T-cell (primary cell): ENCODE measurements at places on chromosomes 2 and 18. TPM values are rescaled to one million over a fixed set of nuclear protein-coding genes. Genes with fewer than 3 reads are reported as not detected.

The KIF5C gene
- total RNA-seq: 17.0 TPM

The SALL3 gene
- not detected for total RNA-seq

The GALR1 gene
- total RNA-seq: not detected

The DSC2 gene
- not detected for total RNA-seq

GRCh38 chr2:43196768-43197587 is 29.4 kb downstream of the ZFP36L2 start:
- peaks cover 32% of the 10 kb centered on the region for H3K4me1 ChIP-seq
- peak overlapping the region; percentile 42 for H3K27ac ChIP-seq
- no peak for DNase-seq
- no peaks in the 10 kb centered on the region for H3K36me3 ChIP-seq
- no peaks in the 10 kb centered on the region for H3K27me3 ChIP-seq

GRCh38 chr2:158741625-158742024 is 53.5 kb upstream of the DAPL1 start:
- no peak for DNase-seq
- no peaks in the 10 kb centered on the region for H3K36me3 ChIP-seq
- H3K27me3 ChIP-seq: no peaks in the 10 kb centered on the region

DNA sequence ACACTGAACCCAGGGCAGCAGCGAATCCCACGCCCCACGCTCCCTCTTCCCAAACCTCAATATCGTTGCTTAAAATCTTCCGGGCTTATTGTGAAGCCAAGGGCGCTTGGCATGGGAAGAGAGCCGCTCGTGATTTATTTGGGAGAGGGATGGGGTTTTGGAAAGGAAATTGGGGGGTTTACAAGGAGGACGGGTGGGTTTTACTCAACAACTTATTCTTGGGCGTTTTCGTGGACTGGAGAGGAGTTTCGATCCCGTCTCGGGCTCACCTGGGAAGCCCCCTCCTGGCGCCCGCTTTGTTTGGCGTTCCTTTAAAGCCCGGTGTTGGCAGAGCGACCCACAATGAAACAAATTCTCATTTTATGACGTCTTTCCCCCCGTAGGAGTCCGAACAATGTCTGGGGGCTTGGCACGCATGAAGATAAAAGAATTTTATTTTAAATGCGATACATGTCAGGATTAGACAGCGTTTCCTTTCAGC is 135.3 kb downstream of the INSIG2 start:
- peaks cover 9% of the 10 kb centered on the region for H3K4me1 ChIP-seq
- peak overlapping the region; percentile 62 for H3K27ac ChIP-seq
- peak overlapping the region; percentile 60 for H3K4me3 ChIP-seq

- no peaks in the 10 kb centered on the region for H3K36me3 ChIP-seq
- DNase-seq: no peak
- no peak overlapping the region for H3K27ac ChIP-seq
- peaks cover 22% of the 10 kb centered on the region for H3K4me1 ChIP-seq
- H3K27me3 ChIP-seq: peaks cover 69% of the 10 kb centered on the region
These were observed 55.6 kb downstream of the FAM168B start for GRCh38 chr2:131037398-131038257.

- DNase-seq: no peak
- H3K36me3 ChIP-seq: no peaks in the 10 kb centered on the region
- H3K27me3 ChIP-seq: no peaks in the 10 kb centered on the region
- H3K4me1 ChIP-seq: peaks cover 44% of the 10 kb centered on the region
These were observed 68.9 kb downstream of the PLCL1 start for GRCh38 chr2:197873293-197873701.

DNA sequence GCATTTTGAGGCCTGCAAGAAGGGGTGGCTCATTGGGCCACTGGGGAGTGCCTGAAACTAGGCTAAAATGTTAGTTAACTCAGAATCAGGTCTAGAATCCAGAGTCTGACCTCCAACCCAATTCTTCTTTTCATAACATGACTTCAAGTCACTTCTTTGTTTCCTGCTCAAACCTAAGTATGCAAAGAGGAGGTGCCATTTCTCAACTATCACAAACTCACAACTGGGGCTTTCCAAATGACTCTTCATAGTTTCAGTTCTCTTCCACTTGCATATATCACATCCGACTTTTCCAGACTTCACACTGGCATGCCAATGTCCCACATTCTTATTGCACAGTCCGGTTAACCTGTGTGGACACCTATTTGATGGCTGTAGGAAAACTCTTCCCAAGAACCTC is 211.6 kb downstream of the TCF4 start:
- H3K27me3 ChIP-seq: no peaks in the 10 kb centered on the region
- no peak for DNase-seq
- no peaks in the 10 kb centered on the region for H3K4me1 ChIP-seq
- H3K4me3 ChIP-seq: no peak overlapping the region
- H3K36me3 ChIP-seq: no peaks in the 10 kb centered on the region

GRCh38 chr2:23100406-23100805 is 284.6 kb upstream of the KLHL29 start:
- no peak overlapping the region for H3K27ac ChIP-seq
- no peaks in the 10 kb centered on the region for H3K27me3 ChIP-seq
- H3K4me3 ChIP-seq: no peak overlapping the region

GRCh38 chr2:138060301-138060635 is 96.0 kb downstream of the HNMT start:
- no peaks in the 10 kb centered on the region for H3K4me1 ChIP-seq
- no peak overlapping the region for H3K27ac ChIP-seq
- DNase-seq: no peak
- H3K4me3 ChIP-seq: no peak overlapping the region
- no peaks in the 10 kb centered on the region for H3K27me3 ChIP-seq
- no peaks in the 10 kb centered on the region for H3K36me3 ChIP-seq

GRCh38 chr2:23791030-23791429 is 135.9 kb downstream of the ATAD2B start:
- no peak for DNase-seq
- no peaks in the 10 kb centered on the region for H3K27me3 ChIP-seq
- no peaks in the 10 kb centered on the region for H3K4me1 ChIP-seq

DNA sequence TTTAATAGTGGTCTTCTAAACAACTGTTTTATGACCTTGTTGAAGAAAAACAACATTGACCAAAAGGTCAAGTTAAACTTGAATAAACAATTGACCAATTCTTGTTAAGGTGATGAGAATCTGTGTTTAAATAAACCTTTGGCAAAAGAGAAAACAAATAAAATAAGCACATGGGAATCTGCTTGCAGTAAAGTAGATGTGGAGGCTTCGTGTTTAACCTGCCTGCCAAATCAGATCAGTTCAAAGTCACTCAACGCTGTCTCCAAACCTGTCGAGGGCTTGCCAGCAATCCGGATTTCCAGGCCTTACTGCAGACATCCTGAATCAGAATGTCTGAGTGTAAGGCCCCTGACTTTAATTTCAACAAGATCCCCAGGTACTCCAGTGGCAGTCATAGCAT is 55.1 kb upstream of the AQP4 start:
- H3K27ac ChIP-seq: no peak overlapping the region
- no peaks in the 10 kb centered on the region for H3K4me1 ChIP-seq
- DNase-seq: no peak
- no peaks in the 10 kb centered on the region for H3K27me3 ChIP-seq

- no peaks in the 10 kb centered on the region for H3K27me3 ChIP-seq
- DNase-seq: no peak
- H3K4me1 ChIP-seq: no peaks in the 10 kb centered on the region
- H3K36me3 ChIP-seq: no peaks in the 10 kb centered on the region
These were observed 21.0 kb downstream of the AGAP1 start for GRCh38 chr2:235514627-235515363.

- no peak overlapping the region for H3K4me3 ChIP-seq
- DNase-seq: no peak
- H3K27me3 ChIP-seq: peaks cover 2% of the 10 kb centered on the region
- H3K4me1 ChIP-seq: no peaks in the 10 kb centered on the region
These were observed 65.9 kb downstream of the LONRF2 start for GRCh38 chr2:100256416-100256815.
